ENCODE measurements at places on chromosomes 4 and X.

DNA sequence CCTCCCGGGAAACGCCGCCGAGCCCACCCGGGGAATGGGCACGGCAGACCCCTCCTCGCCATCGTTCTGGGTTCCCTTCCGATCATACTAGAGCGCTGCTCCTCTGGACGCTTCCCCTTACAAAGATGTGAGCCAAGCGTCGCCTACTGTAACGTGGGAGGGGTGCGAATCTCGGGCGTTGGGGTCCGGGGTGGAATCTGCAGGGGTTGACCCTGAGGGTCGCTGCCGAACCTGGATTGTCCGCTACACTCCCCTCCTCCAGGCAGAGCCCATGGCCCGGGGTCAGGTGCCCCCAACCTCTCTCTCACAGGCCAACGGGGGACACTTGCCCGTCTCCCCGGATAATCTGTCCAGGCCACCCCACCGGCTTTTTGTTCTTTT is 13.8 kb downstream of the BCOR start:
- DNase-seq, result no peak

DNA sequence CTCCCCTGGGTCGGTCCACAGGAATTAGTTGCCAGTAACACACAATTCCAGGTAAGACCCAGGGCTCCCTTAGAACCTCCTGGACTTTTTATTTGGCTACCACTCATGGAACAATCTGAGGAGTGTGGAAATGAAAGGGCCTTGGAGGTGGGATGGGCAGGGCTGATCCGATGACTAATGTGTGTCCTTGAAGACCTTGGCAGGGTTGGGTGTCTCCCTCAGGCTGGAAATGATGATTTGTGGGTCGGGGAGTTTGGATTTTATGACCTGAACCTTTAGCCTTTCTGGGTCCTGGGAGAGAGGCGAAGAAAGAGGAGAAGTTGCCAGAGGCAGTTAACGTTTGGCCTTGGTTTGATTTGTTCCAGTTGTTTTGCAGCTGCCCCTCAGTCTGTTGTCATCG is 425.0 kb downstream of the MID1IP1 start:
- no peak for DNase-seq

GRCh38 chr4:148164557-148164956 is 277.7 kb downstream of the NR3C2 start:
- no peak for DNase-seq

DNA sequence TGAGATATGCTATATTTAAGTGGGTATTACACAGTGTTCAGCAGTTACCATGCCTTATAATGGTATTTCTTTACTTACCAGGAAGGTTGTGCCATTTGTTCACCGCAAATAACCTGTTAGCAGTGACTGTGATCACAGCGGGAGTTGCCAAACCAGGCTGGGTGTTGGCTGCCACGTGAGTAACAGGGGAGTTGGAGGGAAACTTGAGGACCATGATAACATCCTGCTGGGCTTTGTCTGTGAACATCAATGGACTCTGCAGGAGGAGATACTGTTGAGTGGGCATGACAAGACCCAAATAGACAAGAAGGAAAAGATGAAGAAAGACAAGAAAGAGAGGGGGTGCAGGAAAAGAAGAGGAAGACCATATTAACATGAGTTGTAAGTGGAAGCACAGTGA is 242.9 kb downstream of the DCLK2 start:
- no peak for DNase-seq

- no peak for DNase-seq
Observed at GRCh38 chr4:66577922-66578321, 907.6 kb upstream of the EPHA5 start.

DNA sequence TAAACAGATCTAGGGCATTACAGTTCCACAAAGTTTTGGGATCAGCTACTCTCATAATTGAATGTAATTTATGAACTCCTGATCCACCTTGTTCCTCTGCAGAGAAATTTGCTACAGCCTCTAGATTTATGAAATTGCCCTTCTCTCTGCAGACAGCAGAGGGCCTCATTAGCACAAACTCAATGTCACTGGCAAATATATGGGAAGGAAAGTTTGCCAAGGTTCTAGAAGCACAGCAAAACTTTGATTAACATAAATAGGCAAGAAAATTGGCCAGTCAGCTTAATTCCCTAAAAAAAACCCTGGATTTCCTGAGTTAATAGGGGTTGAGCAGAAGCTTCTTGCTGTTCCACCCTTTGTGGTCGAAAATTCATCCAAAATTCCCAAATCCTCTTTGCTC is 31.5 kb downstream of the PRPS1 start:
- no peak for DNase-seq

DNA sequence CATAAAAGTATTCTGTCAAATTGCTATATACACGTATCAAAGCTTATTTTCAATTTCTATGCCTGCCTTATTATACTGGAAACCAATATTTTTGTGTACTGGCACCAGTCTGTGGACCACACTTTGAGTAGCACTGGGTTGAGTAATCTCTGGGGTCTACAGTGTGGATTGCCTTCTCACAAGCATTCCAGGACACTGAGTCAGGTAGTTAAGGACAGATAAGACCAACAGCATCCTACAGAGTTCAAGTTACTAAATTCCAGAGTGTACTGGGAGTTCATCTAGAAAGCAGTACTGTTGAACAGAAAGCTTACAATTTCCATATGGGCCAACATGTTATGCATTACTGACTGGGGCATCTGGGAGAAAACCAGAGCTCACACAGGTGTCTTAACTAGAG is 61.8 kb downstream of the VMA21 start:
- DNase-seq, result no peak

GRCh38 chrX:1400742-1401471 is 9.0 kb upstream of the SLC25A6 start:
- no peak for DNase-seq
